ENCODE measurements at places on chromosomes 11 and 22.

- no peak for DNase-seq
Measured at GRCh38 chr11:113675565-113675964, 30.5 kb downstream of the TMPRSS5 start.

DNA sequence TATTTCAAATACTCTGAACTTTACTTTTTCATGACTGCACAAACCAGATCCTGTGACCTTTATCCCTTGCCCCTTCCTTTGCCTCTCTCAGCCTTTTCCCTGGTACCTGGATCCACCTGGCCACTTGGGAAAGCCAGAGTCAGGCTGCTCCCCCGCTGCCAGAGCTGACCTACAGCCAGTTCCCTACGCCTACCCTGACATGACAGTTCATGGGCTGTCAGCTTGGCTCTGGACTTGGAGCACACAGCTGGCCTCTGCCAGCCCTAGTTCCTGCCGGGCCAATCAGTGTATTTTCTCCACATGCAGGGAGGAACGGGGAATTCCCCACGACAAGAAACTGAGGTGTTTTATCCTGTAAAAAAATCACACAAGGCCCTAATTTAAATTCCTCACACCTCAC, 382.6 kb downstream of the INSC start:
- no peak for DNase-seq

DNA sequence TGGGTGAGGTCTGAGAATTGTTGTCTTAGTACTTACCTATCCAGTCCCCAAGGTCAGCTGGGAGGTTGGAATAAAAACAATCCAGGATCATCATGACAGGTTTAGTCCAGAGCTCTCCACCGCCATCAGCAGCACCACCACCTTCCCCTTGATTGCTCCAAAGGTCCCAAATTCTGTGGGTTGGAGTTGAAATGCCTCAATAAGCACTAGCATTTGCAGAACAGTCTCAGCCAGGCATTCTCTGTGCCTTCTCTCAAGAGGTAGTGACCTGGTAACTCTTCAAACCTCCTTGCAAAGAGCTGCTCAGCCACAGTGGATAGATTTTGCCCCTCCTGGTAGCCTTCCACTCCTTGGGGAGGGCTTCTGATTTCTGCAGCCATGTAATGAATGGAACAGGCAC, 69.6 kb downstream of the PRDM11 start:
- DNase-seq = no peak

GRCh38 chr22:50269970-50270665, at the start of gene MAPK11:
Gene MAPK11, minus strand, starts transcription at chr22:50270380. Its CDS starts 88 bp downstream, at chr22:50270292.
- DNase-seq = peak; percentile 75

GRCh38 chr11:62705413-62705812, 1.8 kb downstream of the BSCL2 start:
- DNase-seq = no peak

DNA sequence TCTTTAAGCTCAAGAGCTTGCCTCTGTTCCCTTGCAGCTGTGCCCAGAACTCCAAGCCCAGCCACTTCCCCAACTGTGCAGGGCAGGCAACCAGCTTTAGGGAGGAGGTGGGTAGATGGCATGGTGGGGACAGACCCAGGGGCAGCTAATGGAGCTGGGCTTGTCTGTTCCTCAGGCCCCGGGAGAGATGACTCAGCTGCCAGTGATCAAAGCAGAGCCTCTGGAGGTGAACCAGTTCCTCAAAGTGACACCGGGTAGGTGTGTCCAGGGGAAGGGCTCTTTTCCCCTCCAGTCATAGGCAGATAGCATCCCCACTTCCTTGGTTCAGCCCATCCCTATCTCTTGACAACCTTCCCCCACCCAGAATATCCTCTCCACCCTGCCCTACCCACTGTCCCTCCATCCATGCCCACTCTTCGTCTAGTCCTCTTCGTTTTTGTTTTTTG, 32.4 kb downstream of the CREB3L1 start:
- DNase-seq = no peak

GRCh38 chr11:71563406-71563805, 2.0 kb upstream of the KRTAP5-10 start:
- DNase-seq = peak; percentile 24

Measured in activated CD4-positive, alpha-beta T cell treated with anti-CD3 and anti-CD28 coated beads, Interleukin-2, amount 50 U/mL, for 48 hours (primary cell).